Karpas-422 (cell line): ENCODE measurements at places on chromosomes 7 and 10.

DNA sequence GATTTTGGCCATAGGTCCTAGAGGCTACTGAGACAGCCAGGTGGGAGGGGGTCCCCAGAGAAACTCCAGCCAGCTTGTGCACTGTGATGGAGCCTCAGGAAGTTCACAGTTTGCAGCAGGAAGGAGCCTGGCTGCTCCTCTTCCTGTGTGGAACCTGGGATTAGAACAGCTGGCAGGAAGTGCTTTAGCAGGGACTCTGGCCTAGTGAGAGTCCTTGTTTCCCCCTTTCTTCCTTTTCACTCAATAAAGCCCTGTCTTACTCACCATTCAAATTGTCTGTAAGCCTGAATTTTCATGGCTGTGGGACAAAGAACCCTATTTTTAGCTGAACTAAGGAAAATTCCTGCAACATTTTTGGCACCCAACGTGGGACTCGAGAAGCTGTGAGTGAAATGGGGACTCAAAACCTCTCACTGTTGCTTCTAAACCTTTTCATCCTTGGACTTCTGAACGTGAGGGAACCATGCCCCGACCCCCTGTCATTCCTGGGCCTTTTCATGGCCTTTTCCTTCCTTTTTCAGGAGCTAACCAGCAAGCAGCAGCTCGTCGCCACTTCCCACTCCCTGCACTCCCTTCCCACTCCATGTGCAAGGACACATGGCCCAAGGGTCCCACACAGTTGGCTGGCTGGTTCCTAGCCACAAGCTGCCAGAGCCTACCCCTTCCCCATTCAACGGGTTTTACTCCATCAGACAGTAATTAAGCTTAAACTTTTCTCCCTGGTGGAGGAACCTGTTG, 32.8 kb upstream of the SORCS3 start:
- DNase-seq, result no peak

- DNase-seq, result no peak
Observed at GRCh38 chr10:14131261-14131960, 199.3 kb downstream of the FRMD4A start.

GRCh38 chr7:159049266-159050025, 95.2 kb downstream of the VIPR2 start:
- no peak for DNase-seq

DNA sequence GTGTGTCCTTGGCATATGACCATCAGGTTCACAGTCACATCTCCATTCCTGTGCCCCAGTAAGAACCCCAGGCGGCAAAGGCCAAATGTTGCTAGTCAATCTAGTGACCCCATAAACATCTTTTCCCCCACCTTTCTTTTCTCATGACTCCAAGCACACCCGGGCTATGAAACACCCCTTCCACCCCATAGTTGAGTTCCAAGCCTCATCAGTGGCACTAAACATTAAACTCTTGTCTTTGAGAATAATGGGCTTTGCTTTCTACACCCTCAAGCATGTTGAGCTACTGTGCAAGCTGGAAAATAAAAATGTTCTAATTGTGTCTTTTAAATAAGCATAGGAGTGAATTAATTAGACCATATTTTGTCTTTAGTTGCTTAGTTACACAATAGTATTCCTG, 9.4 kb downstream of the ARID5B start:
- no peak for DNase-seq

GRCh38 chr10:68082872-68083271, 7.8 kb upstream of the HERC4 start:
- DNase-seq, result no peak
